ENCODE measurements at places on chromosomes 2 and 18.

- H3K27ac ChIP-seq: no peak overlapping the region
- no peak for DNase-seq
- H3K4me3 ChIP-seq: no peak overlapping the region
- no peaks in the 10 kb centered on the region for H3K36me3 ChIP-seq
- H3K27me3 ChIP-seq: no peaks in the 10 kb centered on the region
Measured at GRCh38 chr2:158931572-158931971, 36.9 kb upstream of the TANC1 start.

- no peaks in the 10 kb centered on the region for H3K36me3 ChIP-seq
- H3K27me3 ChIP-seq: peaks cover 25% of the 10 kb centered on the region
- DNase-seq: no peak
- H3K4me1 ChIP-seq: peaks cover 4% of the 10 kb centered on the region
- peak overlapping the region; percentile 28 for H3K4me3 ChIP-seq
- H3K27ac ChIP-seq: no peak overlapping the region
Measured at GRCh38 chr2:25131567-25132298, 36.6 kb downstream of the POMC start.

- no peak for DNase-seq
- H3K4me3 ChIP-seq: no peak overlapping the region
- no peaks in the 10 kb centered on the region for H3K36me3 ChIP-seq
- H3K27ac ChIP-seq: no peak overlapping the region
Measured at GRCh38 chr2:172673056-172673683, 62.5 kb upstream of the RAPGEF4 start.

DNA sequence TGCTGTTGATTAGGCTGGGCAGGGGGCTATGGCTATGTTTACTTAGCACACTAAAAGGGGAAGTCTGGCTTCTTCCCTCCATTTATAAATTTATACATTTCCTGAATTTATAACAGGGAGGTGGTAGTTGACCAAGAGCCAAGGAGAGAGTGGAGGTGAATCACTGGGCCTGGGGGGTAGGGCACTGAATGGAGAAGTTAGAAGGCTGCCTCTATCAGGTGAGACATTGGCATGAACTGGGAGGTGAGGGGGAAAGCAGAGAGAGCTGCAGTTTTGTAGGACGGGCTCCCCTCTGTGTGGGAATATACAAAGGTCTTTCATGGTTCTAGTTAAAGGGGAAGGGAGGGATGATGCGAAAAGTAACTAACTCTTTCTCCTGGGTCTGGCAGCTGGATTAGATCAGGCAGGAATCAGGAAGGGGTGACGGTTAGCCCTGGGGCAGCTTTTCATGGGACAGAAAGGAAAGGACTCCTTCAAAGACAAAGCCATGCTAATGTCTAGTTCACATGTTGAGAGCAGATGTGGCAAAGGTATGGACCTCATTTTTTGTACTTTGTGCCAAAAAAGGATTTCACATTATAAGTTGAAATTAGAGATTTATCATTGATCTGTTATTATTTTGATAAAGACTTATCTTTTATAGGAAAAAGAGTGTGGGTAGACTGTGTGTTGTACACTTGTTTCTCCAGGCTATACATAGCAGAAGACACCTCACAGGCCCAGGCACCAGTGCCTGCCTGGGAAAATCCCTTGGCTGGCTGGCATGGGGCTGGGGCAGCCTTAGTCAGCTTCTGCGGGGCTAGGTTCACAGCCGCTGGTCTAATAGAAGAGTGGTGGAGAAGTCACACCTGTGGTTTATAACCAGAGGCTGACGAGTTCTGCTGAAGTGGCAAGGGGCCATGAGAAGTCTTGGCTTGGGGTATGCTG is 158.7 kb downstream of the CLIP4 start:
- DNase-seq: no peak
- no peaks in the 10 kb centered on the region for H3K27me3 ChIP-seq
- no peak overlapping the region for H3K4me3 ChIP-seq
- no peak overlapping the region for H3K27ac ChIP-seq
- H3K36me3 ChIP-seq: no peaks in the 10 kb centered on the region
- H3K4me1 ChIP-seq: no peaks in the 10 kb centered on the region

GRCh38 chr2:58073008-58073407 is 26.4 kb downstream of the VRK2 start:
- no peak overlapping the region for H3K27ac ChIP-seq
- H3K4me3 ChIP-seq: no peak overlapping the region
- peaks cover 2% of the 10 kb centered on the region for H3K36me3 ChIP-seq
- H3K4me1 ChIP-seq: no peaks in the 10 kb centered on the region

DNA sequence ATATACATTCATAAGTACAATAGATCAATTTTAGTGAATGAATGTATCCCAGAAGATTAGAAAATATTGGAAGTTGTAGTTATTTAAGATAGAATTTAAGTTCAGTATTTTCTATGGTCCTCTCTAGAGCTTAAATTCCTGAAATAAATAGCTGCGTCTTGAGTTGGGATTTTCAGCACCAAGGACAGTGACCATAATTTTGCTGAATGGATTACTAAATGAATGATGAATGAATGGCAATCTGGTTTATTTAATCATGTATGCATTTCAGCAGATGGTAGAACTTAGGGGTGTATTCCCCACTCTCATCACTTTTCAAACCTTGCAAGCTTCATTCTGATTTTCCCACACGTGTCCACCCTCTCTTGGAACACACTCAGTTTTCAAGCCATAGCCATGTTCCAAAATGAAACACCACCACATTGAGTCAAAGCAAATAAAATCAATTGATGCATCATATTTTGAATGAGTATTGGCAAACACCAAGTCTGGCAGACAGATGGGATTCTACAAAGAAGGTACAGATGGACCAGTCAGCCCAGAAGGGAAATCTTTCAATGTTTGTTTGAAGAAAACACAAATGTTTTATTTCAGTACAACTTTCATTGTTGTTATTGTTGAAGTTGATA is 362.2 kb upstream of the NXPH2 start:
- H3K36me3 ChIP-seq: no peaks in the 10 kb centered on the region
- DNase-seq: no peak
- no peak overlapping the region for H3K27ac ChIP-seq

GRCh38 chr2:8636041-8636491 is 45.8 kb upstream of the ID2 start:
- H3K27me3 ChIP-seq: no peaks in the 10 kb centered on the region
- H3K36me3 ChIP-seq: no peaks in the 10 kb centered on the region
- DNase-seq: no peak
- H3K4me1 ChIP-seq: no peaks in the 10 kb centered on the region

GRCh38 chr2:217277646-217278398 is 418.0 kb upstream of the TNP1 start:
- H3K36me3 ChIP-seq: no peaks in the 10 kb centered on the region
- H3K27me3 ChIP-seq: no peaks in the 10 kb centered on the region
- DNase-seq: no peak
- H3K4me1 ChIP-seq: no peaks in the 10 kb centered on the region
- H3K27ac ChIP-seq: no peak overlapping the region

DNA sequence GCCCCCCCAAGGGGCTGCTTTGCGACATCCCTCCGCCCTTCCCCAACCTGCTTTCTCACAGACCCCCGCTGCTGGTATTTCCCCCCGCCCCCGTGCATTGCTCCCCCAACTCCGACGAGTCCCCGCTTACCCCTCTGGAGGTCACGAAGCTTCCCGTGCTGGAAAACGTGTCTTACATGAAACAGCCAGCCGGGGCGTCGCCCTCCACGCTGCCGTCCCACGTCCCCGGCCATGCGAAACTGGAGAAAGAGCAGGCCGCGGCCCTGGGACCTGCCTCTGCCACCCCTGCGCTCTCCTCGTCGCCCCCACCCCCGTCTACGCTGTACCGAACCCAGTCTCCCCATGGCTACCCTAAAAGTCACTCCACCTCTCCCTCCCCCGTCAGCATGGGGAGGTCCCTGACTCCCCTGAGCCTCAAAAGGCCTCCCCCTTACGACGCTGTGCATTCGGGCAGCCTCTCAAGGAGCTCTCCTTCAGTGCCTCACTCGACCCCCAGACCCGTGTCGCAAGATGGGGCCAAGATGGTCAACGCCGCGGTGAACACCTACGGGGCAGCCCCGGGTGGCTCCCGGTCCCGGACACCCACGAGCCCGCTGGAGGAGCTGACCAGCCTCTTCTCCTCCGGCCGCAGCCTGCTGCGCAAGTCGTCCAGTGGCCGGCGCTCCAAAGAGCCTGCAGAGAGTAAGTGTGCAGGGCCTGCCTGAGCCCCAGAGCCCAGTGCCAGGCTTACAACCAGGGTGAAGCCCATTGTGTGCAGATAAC is 183.0 kb downstream of the NYAP2 start:
- DNase-seq: no peak
- H3K27me3 ChIP-seq: no peaks in the 10 kb centered on the region
- H3K4me3 ChIP-seq: no peak overlapping the region

- no peak overlapping the region for H3K27ac ChIP-seq
- H3K4me1 ChIP-seq: no peaks in the 10 kb centered on the region
- H3K4me3 ChIP-seq: no peak overlapping the region
Measured at GRCh38 chr2:86433137-86433536, 8.0 kb upstream of the KDM3A start.

GRCh38 chr18:75016025-75016717 is 192.8 kb downstream of the PTGR3 start:
- H3K27me3 ChIP-seq: no peaks in the 10 kb centered on the region
- H3K27ac ChIP-seq: no peak overlapping the region
- no peaks in the 10 kb centered on the region for H3K36me3 ChIP-seq
- no peaks in the 10 kb centered on the region for H3K4me1 ChIP-seq
- DNase-seq: no peak
- H3K4me3 ChIP-seq: no peak overlapping the region

DNA sequence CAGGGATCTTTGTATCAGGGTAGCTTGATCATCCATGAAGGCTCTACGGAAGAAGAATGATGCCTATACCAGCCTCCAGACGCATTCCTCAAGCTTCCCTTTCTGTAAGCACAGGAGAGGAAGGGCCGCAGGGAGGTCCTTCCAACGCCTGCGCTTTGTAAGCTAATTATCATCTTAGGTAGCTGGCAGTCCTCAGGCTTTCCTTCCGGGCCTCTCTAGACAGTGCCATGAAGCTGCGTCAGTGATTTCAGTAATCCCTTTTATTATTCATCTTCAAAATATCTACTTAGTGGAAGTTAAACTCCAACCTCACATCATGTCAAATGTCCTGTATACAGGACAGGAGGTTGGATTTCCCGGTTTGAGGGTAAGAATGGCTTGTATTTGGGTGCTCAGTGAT is 92.3 kb downstream of the ETAA1 start:
- no peak overlapping the region for H3K27ac ChIP-seq
- no peak overlapping the region for H3K4me3 ChIP-seq
- no peaks in the 10 kb centered on the region for H3K27me3 ChIP-seq
- DNase-seq: no peak

GRCh38 chr2:26712486-26713465 is 20.3 kb downstream of the KCNK3 start:
- no peak for DNase-seq
- H3K36me3 ChIP-seq: no peaks in the 10 kb centered on the region
- H3K27ac ChIP-seq: no peak overlapping the region
- no peak overlapping the region for H3K4me3 ChIP-seq
- no peaks in the 10 kb centered on the region for H3K4me1 ChIP-seq
- H3K27me3 ChIP-seq: no peaks in the 10 kb centered on the region

- H3K4me3 ChIP-seq: no peak overlapping the region
- no peaks in the 10 kb centered on the region for H3K27me3 ChIP-seq
- H3K27ac ChIP-seq: no peak overlapping the region
Measured at GRCh38 chr2:181575650-181576025, 81.3 kb downstream of the CERKL start.

DNA sequence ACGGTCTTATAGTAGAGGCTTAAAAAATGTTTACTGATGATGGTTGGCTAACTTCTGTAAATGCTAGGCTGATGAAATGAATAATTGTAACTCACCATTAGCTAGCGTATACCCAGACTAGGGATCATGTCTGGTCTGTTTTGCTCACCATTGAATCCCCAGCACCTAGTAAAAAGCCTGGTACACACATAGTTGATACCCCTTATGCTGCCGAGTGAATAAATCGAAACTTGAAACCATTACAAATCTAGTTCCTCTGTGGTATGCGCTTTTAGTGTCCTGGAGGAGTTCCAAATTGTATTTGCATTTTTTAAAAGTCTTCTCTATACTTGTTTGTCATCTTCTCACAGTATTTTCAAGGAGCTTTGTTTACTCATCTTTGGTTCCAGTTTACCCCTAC is 1.3 kb downstream of the TAF1B start:
- DNase-seq: no peak
- peak overlapping the region; percentile 68 for H3K4me3 ChIP-seq
- H3K27ac ChIP-seq: no peak overlapping the region
- no peaks in the 10 kb centered on the region for H3K27me3 ChIP-seq

DNA sequence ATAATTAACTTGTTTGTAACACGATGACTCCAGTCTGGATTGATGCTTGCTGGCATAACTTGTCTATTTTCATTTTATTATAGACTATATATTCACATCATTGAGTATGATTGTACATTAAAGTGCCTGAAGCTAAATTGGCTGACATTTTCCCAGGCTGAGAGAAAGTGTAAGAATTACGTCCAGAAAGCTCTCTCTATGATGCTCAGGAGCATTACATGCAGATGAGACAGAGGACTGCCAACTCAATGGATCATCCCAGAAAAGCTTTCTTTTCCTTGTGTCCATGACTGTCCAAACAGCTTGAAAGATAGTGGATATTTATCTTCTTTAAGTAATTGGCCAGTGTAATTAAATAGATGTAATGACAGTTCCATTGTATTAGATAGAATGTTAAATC is 1372.2 kb upstream of the TMEFF2 start:
- H3K27me3 ChIP-seq: no peaks in the 10 kb centered on the region
- no peak for DNase-seq
- no peak overlapping the region for H3K4me3 ChIP-seq

GRCh38 chr18:62751341-62751821 is 36.0 kb downstream of the PHLPP1 start:
- no peaks in the 10 kb centered on the region for H3K36me3 ChIP-seq
- H3K27ac ChIP-seq: no peak overlapping the region
- no peak for DNase-seq
- H3K27me3 ChIP-seq: no peaks in the 10 kb centered on the region
- no peak overlapping the region for H3K4me3 ChIP-seq

DNA sequence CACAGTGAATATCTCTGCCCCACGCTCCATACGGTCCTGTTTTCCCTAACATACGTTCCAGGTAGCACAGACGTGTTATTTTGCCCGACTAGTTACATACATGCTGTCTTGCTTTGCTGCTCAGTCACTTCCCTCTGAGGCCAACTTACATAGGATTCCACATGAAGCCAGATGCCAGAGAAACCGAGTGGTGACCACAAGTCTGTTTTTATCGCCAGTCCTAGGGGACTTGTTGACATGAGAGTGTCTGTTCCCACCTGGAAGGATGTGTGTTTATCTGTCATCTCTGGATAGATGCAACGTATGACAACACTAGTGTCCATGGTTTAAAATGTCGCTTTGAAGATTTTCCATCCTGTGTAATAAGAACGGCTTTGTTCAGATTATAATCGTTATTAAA is 32.6 kb downstream of the PMAIP1 start:
- H3K36me3 ChIP-seq: no peaks in the 10 kb centered on the region
- no peak for DNase-seq
- no peaks in the 10 kb centered on the region for H3K4me1 ChIP-seq
- H3K27ac ChIP-seq: no peak overlapping the region

DNA sequence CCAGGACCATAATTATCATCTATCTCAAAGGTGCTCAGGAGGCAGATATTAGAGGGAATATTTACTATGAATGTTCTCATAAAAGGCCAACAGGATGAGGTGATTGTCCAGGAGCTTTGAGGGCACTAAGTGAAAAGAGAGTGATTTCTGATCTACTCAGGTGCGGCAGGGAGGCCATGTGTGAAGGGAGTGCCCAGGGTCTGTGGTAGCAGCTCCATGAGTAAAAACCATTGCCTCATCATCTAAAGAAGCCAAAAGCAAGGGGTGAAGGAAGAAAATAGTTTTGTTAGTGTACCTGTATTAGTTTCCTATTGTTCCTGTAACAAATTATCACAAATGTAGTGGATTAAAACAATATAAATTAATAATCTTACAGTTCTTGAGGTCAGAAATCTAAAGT is 22.5 kb downstream of the RND3 start:
- no peaks in the 10 kb centered on the region for H3K27me3 ChIP-seq
- H3K4me1 ChIP-seq: no peaks in the 10 kb centered on the region
- H3K4me3 ChIP-seq: no peak overlapping the region
- no peaks in the 10 kb centered on the region for H3K36me3 ChIP-seq
